ENCODE measurements at places on chromosomes 5 and 9.

GRCh38 chr5:101686536-101687157 is 609.4 kb downstream of the SLCO4C1 start:
- DNase-seq = no peak

DNA sequence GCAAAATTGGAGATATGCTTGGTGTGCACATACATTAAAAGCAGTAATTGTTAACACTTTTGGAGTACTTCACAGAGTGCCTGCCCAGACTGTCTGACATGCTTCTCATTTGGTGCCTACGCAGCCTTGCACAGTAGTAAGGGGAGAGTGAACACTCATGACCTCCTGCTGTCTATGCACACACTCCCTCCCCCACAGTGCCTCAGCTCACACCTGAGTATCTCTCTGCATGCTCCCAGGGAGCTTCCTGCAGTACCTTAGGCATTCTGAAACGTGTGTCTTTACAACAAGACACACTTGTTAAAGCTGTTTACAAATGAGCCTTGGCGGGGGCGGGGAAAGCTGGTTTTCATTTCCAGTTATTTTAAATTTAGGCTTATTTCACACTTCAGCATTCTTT is 18.0 kb downstream of the MAP3K1 start:
- no peak for DNase-seq

- no peak for DNase-seq
These were observed 38.5 kb downstream of the TARS1 start for GRCh38 chr5:33479311-33479710.

DNA sequence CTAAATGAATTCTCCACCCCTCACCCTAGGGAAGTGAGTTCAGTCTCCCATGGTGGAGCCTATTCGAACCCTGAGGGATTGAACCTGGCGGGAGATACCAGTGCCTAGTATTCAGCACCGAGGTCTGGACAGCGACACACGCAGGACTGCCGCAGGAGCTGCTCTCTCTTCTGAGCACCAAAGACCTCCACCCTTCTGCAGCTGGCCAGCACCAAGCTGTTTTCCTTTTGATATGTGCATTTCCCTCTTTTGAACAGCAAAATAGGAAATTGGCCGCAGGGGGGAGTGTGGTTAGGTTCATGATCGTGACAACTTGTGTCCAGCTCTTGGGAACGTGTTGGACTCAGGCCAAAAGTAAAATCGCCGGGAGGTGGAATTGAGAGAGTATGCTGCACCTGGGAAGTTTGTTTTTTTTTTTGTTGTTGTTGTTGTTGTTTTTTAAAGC is 1.2 kb upstream of the PCSK1 start:
- peak; percentile 12 for DNase-seq

DNA sequence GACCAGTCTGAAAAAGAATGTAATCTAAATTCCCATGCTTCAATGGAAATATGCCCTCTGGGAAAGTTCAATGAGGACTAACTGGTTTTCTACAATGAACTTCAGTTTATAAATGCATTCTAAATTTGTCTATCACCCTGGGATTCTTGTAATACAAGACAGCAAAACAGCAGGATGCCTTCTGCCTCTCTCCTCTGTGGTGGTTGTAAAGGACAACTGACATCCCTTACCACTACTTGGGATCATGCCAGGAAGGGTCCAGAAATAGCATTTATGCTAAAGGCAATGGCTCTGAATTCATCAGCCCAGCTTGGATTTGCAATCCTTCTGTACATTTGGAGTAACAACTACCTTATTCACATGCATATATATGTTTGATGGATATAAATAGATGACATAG is 97.3 kb upstream of the ADAMTS16 start:
- no peak for DNase-seq

DNA sequence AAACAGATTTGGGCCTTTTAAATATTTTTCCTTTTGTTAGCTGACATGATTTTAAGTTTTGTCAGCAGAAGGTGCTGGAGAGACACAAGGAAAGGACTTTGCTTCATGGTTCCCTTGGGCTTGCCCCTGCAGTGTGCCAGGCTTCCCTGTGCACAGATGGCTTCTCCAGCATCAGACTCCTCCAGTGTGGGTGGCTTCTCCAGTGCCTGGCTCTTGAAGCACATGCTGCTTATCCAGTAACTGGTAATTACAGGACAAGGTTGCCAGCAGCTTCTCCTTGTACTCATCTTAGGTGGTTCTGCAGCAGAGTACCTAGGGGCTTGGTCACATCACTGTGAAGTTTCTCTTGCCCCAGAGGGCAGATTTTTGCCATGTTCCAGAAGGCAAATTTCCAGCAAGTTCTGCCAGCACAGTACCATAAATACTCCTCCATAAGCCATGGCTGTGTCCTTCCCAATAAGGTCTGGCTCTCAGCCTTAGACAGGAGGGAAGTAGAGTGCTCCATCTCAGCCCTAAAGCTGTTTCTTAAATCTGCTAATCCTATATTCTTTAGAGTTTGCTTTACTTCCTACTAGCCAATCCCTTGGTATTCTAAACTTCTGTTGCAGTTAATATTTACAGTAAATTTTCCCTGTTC is 62.4 kb downstream of the PJA2 start:
- peak; percentile 91 for DNase-seq

DNA sequence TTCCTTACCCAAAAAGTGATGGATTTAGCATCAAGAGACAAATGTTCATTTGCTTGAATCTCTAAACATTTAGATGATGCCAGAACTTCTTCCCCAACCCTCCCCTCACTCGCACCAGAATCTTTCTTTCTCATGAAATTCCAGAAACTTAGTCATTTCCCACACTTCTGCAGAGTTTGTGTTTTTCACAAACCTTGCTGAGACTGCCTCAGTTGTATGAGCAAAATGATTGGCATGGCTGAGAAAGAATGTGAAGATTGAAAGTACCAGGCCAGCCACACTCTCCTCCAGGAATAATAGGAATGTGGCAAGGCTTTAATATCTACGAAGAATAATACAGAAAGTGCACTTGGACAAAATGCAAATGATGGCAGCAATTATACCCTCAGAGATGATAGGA is 428.3 kb upstream of the CDH6 start:
- no peak for DNase-seq

GRCh38 chr5:64509828-64510227 is 4.0 kb downstream of the RGS7BP start:
- no peak for DNase-seq

DNA sequence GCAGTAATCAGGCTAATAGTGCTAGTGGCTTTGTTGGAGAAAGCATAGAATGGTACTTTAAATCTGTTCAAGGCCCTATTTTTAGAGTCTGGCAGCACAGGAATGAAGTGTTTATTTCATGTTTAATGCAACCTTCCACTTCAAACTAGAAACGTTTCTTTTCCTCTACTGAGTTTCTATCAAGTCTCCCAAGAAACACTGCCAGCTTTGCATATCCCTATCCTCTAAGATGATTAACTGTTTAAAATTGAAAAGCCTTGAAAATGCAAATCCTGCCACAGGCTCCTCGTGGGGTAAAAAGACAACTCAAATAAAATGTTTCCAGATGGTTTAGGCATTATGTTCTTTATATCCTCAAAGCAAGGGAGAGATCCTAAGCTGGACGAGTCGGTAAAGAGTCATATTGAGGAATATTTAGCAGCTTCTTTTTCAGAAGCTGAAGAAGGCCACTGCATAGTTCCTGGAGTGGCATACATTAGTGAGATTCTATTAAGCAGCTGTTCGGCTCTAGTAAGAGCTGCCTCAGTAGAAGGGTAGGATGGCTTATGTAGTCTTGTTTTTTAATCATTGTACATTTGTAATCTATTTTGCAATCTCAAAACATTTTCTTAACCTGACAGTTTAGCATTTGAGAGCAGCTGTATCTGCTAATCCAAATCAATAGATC is 251.2 kb downstream of the CHSY3 start:
- no peak for DNase-seq

- no peak for DNase-seq
These were observed 14.9 kb downstream of the FOXI1 start for GRCh38 chr5:170120576-170120975.

DNA sequence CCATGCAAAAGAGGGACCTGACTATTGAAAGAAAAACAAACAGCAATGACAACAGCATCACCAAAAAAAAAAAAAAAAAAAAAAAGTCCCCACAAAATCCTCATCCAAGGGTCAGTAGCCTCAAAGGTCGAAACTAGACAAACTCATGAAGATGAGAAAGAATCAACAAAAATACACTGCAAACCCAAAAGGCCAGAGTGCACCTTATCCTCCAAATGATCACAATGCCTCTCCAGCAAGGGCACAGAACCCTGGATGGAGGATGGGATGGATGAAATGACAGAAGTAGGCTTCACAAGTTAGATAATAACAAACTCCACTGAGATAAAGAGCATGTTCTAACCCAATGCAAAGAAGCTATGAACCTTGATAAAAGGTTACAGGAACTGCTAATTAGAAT is 250.4 kb upstream of the GRAMD2B start:
- no peak for DNase-seq

DNA sequence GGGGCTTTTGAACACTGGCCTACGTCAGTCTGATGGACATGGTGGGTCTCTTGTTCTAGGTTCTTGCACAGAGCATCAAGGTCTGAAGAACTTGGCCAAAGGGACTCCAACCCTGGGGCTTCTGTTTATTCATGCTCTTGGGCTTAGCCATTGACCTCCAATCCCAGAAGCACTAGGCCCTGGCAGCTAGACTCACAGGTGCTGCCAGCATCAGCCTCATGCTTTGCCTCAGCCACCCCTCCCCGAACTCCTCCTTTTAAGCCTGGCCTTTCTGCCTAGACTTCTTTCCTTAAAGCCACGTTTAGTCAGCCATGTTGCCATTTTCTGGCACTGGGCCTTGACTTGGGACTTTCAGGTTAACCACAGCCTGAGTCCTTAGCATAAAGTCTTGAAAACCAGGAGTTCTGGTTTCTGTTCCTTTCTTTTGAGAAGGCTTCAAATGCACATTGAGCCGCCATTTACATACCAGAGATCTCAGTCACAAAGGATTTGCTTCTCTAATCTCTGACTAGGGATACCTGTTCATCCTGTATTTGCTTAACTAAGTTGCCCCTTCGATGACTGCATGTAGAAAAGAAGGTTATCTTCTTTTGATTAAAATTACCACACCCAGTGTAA is 54.7 kb downstream of the ANGPTL2 start:
- peak; percentile 3 for DNase-seq

DNA sequence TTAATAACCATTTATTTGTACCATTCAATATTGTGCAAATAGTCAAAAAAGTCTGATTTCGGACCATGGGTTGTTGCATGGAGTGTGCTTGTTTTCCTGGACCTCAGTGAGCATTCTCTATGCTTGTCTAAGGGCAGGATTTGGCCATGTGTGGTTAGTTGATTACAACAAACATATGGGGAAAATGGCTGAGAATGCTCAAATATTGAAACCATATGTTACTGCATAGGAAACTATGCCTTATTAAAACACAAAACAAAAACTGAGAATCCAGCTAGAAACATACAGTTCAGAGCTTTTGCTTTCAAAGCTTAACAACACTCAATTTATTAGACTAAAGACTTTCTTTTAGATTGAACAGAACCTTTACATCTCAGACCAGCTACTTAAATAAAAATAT is 928.3 kb downstream of the NR2F1-AS1 start:
- no peak for DNase-seq

DNA sequence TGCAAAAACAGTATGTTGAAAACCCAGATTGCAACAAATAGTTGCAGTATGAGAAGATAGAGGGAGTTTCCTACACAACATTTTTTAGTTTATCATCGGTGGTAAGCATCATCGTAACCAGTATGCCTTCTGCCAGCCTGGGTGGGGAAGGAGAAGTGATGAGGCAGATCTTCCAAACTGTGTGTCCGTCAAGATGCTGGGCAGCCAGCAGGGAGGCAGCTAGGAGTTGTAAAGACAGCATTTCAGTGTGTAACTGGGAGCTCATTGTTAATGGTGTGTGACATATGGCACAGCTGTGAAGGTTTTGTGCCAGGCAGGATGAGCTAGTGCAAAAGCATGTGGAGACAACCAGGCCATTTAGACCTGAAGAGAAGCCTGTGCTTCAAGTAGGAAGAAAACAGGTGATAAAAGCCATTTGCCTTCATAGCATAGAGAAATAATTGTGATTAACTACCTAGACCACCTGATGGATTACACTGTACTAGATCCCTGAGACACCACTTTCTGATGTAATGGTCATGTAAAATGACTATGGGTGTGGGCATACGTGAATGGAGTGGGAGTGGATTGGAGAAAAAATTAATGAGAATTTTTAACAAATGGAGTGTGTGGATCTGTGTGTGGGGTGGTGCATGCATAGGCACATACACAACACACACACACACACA is 347.0 kb upstream of the ADAMTSL1 start:
- DNase-seq = peak; percentile 70

DNA sequence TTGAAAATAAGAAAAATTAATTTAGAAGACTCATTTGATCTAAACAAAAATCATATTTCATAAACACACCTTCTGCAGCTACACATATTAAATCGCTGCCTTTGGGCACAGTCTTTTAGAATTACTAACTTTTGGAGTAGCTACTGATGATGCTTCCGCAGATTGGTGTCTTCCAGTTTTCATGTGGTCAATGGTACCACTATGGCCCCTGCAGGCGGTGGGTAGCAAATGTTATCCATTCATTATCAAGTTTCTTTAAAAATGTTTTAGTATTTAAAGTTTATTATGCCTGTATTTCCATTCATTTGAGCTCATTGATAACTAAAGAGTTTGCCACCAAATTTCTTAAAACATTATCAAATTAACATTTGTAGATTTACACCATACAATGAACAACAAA is 122.9 kb upstream of the GRAMD2B start:
- no peak for DNase-seq

DNA sequence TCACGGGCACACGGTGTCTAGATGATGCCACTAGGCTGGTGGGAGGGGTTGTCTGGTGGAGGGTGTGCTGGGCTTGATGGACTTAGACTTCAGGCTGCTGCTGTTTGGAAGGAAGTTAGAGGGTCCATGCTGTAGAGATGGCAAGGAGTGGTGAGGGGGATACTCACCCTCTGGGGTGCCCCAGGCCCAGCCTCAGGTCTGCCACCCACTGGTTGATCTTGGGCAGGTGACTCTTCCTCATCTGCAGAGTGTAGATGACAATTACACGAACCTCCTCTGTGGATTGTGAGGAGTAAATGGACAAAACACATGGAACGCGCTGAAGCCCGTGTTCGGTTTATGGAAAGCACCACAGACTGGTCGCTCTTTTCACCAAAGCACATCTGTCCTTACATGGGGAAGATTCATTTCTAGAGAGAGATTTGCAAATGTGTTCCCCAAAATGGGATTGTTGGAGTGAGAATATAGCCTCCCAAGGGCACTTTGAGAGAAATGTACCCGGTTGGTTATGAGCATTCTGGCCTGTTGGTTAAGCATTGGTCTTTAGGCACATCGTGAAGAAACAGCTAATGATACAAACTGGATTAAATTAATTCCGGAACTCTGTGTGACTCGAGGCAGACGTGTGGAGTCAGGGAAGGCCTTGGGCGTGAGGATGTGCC is 58.2 kb downstream of the ZNF618 start:
- DNase-seq = no peak

Measured in NCI-H446 treated with DMSO at 0.1 percent for 48 hours (cell line).